ENCODE measurements at places on chromosomes 1 and 21.

- DNase-seq, result no peak
These were observed 10.2 kb downstream of the RHOC start for GRCh38 chr1:112696578-112697314.

- no peak for DNase-seq
These were observed 271.5 kb upstream of the TMEM51 start for GRCh38 chr1:14881775-14882672.

GRCh38 chr1:162323023-162323422 lies 53.6 kb downstream of the SPATA46 start:
- no peak for DNase-seq

GRCh38 chr1:197519741-197520334 lies 251.8 kb downstream of the CRB1 start:
- DNase-seq, result no peak

- no peak for DNase-seq
These were observed 400.7 kb downstream of the SMYD3 start for GRCh38 chr1:246106342-246106763.

DNA sequence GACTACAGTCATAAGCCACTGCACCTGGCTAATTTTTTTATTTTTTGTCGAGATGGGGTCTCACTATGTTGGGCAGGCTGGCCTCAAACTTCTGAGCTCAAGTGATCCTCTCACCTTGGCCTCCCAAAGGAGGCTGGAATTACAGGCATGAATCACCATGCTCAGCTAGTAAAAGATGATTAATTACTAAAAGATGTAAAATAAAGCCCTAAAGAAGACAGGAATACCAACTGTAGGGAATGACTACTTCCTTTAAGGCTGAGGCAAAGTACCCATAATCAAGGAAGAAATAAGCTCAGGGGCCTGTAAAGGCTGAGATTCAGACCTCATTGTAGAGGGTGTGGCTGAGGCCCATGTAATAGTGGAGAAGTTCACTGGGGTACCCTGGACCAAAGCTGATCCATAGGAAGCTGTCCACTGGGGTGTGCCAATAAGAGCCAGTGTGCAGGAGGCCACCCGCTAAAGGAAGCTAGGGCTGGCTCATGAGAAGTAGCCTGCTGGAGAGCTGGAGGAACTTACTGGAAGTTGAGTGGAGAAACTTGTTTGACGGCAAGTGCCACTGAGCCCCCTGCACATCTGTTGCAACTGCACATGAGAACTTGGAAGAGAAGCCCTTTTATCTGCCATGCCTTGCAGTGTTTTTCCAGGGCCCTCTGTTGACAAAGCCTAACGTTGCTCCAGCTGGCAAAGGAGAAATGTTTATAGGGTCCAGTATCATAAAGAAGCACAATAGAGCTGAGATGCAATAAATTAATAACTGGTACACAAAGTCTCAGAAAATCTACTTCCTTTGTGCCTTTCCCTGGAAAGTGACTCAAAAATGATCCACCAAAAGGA lies 17.8 kb upstream of the SERTAD4 start:
- DNase-seq, result no peak

DNA sequence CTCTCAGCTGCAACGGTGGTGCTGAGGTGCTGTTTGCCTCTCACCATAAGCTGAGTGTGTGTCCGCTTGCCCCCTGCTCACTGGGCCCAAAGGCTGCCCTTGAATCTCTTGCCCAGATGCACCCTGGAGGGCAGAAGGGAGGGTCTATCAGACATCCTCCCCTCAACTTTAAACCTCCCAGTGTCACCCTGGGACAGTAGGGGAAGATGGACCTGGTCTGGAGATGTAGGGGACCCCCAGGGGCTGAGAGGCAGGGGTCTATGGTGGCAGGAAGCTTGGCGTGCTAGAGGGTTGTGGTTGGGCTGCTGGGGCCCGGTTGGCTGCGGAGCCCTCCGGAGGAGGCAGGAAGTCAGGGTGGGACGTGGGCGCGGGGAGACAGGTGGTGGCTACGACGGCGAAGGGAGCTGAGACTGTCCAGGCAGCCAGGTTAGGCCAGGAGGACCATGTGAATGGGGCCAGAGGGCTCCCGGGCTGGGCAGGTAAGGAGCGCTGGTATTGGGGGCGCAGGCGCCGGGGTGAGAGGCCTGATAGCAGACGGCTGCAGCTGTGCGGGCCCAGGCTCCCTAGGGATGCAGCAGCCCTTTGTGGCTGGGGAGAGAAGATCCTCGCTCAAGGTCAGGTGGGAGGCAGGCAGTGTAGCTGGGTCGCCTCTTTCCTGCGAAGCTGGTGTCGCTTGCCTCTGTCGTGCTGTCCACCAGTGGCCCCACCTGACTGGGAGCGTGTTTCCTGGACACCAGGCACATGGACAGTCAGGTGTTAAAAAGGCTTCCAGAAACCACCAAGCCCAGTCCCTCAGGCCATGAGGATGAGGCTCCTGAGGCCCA lies at the start of gene LCK:
LCK (plus strand) TSS at position 373 of the 824 bp plus-strand sequence. CDS start 23,065 bp downstream, outside the sequence.
- no peak for DNase-seq

DNA sequence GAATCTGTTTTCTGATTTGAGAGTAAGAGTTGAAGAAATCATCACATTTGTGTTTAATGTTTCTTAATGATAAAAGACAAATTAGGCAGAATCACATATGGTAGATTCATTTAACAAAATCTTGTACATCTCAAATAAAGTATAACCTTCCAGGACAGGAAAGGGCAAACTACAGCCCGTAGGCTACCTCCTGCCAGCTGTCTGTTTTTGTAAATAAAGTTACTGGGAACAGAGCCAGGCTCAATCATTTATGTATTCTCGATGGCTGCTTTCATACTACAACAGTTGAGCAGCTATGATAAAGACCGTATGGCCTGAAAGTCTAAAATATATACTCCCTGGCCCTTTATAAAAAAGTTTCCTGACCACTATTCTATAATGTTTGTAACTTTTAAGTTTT lies 204.1 kb downstream of the COL24A1 start:
- no peak for DNase-seq

DNA sequence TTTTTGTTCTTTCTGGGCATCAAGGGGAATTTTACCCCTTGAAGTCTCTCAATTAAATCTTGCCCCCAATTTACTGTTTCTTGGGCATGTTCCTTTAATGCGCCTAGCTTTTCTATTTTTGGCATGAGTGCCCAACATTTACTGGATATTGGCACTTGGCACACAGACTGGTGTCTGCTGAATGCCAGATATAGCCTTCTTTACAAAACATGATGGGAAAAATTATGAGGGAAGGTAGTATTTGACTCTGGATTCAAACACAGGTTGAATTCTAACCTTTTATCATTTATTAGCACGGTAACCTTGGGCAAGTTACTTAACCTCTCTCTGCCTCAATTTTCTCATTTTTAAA lies 88.3 kb upstream of the GPR52 start:
- no peak for DNase-seq

DNA sequence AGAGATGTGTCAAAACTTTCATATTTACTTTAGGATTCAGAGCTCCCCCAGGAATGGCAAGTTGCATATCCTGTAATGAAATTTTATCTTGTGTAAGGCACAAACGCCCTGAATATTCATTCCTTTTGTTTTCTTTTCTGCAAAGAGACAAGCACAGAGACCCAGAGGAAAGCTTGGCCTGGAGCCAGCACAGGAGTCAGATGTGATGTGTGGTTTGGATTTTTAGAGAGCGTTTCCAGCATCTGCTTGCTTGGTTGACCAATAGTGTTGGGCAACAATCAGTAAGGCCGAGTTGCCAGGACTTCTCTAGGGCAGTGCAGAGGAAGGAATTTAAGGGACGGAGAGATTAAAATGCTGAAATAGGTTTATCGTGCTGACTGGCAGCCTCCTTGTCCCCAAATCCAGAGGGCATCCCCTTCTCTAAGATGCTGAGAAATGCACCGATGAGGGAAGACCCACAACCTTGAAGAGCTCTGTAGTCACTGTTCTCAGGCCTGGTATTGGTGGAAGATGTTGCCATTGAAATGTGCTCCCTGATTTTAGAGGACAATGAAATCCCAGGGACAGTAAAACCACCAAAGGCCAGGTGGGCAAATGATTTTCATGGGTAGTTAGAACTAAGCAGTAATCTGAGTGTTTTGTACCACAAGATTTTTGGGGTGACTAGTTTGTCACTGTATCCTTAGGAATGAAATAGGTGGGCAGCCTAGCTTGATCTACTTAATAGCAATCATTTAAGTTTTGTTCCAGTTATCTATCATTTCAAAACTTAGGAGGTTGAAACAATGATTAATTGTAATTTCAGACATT lies 37.9 kb upstream of the RHOU start:
- no peak for DNase-seq

DNA sequence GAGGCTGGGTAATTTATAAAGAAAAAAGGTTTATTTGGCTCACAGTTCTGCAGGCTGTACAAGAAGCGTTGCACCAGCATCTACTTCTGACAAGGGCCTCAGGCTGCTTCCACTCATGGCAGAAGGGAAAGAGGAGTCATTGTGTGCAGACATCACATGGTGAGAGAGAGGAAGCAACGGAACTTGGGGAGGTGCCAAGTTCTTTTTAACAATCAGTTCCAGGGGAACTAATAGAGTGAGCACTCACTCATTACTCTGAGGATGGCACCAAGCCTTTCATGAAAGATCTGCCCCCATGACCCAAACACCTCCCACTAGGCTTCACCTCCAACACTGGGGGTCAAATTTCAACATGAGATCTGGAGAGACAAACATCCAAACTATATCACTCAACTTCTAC lies 77.2 kb downstream of the DDAH1 start:
- DNase-seq, result no peak

DNA sequence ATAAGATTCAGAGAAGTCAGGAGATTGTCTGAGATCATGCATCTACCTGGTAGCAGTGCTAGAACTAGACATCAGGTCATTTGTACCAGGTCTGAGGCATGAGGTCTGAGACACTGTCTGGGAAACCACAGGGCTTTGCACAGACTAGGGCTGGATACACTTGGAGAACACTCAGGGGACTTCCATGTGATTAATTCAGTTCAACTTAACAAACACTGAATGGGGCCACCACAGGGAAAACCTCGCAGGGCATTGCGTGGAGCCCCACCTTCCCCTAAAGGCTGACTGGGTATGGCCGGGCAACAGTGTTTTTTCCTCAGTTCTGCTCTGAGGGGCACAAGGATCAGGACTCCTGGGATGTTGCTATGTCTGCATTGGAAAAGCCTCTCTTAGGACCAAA lies 86.5 kb upstream of the WARS2 start:
- DNase-seq, result no peak

DNA sequence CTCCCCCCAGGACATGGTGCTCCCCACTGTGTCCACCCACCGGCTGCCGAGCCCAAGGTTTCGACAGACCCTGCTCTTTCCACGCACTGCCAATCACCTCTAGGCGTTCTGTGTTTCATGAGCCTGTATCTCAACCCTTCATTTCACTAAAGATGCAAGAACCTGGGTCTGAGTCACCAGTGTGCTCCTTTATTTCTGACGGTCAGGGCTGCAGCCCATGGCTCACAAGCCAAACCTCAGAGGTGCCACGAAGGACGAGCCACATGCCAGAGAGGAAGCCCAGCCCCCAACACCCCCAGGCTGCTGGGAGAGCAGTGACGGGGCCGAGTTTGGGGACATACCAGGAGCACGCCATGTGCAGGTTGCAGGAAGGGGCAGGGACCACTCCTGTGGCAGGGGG lies 79.2 kb upstream of the ARHGEF16 start:
- DNase-seq, result no peak

DNA sequence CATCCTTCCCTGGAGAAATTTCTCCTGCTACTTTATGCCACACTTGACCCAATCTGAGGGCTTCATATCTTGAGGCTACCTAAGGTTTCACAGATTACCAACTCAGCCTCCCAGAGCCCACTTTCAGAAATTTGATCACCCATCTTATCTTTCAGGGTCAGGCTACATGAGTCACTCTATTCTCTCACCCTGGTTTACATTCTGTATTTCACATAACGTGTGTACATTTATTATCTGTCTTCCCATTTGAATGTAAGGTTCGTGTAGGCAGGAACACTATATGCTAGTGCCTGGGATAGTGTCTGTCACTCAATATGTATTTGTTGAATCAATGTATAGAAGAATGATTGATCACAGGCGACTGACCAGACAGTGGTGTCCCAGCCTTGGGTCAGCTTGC lies 124.8 kb downstream of the UBE2U start:
- no peak for DNase-seq
